ENCODE measurements at places on chromosomes 2 and 18.
A peak's percentile ranks its signal among the peaks of the same experiment; 100 is the strongest.

DNA sequence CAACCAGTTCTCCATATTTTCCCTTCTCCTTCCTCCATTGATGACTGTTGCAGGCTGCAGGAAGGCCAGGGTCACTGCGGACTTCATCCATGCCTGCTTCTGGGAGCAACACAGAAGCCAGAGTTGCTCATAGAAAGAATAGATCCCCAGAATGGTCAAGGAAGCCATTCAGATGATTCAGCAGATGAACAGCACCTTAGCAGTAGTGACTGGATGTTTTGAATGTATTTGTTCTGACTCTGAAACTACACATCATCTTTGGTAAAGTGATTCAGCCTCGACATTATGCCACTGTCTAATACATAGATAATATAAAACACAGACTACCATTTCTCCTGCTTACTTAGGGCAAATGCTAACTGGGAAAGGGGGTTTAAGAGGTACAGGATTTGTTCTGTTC is 411.6 kb downstream of the RND3 start:
- DNase-seq: no peak

DNA sequence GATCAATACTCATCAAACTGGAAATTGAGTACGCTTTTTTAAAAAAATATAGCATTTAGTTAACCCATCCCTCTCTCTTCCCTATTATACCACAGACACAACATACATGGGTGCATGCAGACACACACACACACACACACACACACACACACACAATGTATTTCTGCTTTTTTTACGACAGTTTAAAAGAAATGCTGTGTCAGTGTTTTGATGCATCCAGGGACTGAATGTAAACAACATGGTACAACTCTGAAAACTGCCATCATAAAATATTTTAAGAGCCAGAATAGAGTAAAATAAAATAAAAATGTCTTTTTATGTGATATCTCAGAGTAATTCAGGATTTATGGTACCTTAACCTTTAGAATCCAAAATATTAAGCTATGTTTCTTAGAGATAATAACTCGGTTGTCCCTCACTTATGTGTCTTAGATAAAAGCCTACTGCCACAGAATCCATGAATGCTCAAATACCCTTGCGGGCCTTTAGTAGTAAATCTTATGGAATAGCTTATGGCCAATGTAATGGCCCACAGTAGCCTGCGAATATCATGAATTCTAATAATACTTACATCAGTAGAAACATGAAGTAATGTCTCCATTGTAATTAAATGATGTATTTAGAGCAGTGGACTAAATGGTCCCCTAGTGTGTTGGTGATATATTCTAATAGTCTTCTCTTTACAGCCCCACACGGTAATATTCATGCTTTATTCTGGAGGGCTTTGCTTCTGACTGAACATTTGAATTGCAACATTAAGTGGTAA is 251.6 kb upstream of the FIGN start:
- DNase-seq: no peak

GRCh38 chr2:75788902-75789301 is 78.2 kb upstream of the GCFC2 start:
- no peak for DNase-seq

GRCh38 chr18:74724186-74724585 is 126.5 kb downstream of the ZNF407 start:
- no peak for DNase-seq

DNA sequence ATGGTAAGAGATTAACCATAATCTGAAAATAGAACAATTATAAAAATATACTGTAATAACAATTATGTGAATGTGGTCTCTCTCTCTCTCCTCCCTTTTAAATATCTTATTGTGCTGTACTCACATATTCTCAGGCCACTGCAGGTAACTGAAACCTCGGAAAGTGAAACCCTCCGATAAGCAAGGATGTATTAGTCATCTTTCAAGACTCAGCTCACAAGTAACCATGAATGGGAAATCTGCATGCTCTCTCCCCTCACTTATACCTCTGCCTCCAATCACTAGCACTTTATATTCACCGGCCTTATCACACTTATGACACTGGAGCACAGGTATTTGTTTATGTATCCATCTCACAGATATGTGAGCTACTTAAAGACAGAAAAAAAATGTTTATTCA is 139.7 kb downstream of the LRP2 start:
- DNase-seq: no peak

DNA sequence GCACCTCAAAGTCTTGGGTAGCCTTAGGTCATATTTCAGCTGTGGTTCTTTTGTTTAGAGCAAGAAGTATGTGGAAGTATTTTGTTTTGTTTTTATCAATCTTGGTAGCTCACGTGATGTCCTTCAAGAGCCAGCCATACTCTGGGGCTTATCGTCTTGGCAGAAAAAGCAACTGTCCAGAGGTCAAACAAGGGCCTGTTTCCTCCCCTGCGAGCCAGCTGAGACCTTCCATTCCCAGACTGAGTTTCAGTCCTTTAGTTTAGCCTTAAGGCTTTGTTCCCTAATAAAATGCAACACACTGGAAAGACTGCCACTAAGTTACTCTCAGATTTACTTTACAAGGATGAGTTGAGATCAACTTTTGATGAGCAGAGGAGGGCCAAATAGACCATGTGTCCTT is 63.5 kb downstream of the TXNL1 start:
- no peak for DNase-seq

DNA sequence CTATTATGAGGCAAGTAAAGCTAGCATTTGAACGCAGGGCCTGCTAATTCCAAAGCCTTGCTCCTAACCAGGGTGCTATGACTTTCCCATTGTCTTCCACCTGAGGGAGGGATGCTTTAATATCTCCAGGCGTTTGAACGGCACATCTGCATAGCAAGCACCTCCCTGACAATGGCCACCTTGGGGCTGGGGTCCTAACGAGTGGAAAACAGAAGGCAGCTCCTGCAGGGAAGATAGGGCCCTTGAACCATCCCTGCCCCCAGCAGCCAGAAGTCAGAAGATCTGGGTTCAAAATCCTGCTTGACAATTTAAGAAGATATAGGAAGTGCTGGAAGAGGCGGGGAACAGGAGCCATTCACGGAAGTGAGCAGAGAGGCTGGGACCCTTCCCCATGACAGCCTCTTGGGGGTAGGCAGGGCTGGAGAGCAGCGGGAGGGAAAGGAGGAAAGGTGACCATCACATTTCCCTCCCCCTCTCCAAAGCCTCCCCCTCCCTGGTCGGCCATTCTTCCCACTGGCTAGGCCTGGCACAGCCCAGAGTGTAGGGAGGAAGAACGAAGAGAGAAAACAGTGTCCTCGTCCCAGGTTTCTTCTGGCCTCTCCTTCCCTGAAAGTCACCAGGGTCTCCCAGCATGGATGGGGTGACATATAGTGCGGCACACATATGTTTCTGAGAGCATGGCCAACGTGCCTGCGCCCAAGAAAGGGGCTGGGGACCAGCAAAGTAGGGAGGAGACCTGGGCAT is 73.5 kb downstream of the EMX1 start:
- DNase-seq: no peak

DNA sequence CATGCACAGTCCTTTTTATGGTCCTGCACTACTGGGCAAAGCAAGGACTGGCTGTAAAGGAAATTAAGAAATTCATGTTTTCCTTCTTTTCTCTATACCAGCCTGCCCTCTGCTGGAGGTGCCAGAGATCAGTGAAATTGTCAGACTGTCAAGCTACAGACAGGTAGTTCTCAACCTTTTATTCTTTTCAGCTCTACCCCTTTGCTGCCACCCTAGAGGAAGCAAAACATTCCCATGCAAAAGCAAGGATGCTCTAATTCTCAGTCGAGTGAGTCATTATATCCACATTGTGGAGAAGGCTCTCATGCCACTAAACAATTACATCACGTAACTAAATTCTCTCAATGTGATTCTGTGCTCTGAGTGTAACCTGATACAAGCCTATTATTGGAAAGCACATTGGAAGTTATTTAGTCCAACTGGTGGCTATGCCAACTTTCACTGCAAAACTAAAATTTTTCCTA is 25.0 kb upstream of the RAPGEF4 start:
- DNase-seq: peak; percentile 56

DNA sequence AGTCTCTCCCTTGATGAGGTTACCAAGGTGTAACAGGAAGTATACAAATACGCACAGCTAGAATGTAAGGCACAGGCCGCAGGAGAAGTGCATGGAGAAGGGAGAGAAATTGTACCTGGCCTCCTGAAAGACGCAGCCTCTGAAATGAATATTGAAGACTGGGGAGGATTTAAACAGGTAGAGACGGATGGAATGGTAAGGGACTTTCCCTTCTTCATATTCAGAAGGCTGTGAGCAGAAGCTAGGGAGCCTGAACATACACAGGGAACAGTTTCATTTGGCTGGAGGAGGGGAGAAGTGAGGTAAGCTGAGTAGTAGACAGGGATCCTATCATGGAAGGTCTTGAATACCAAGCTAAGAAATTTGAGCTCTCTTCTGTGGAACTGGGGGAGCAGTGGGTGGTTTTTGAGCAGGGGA is 112.7 kb downstream of the ANKRD44 start:
- no peak for DNase-seq

DNA sequence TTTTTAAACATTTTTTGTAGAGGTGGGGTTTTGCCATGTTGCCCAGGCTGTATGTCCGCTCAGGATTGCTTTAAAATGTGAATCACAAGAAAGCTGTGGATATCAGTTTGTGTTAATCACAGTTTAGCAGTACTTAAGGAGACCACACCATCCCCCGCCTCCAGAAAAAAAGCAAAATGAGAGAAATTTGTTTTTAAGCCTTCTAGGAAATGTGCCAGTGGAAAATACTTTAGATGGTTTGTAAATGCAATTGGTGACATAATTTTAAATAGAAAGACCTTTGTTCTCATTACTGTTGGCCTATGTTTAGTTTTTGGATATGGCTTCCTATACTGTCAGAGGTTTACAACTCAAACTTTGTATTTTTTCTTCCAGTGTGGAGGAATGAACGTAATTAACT is 27.0 kb downstream of the GCA start:
- no peak for DNase-seq

Measured in CD4-positive, alpha-beta T cell treated with Interleukin-17A for 4 hours (primary cell).